ENCODE measurements at places on chromosomes 6 and 20. TPM values are rescaled to one million over a fixed set of nuclear protein-coding genes. Genes with fewer than 3 reads are reported as not detected.

UBE3D gene
- total RNA-seq, result 3.3 TPM

RBPJL gene
- not detected for total RNA-seq

GMPR gene
- 2.1 TPM for total RNA-seq

SCRT2 gene
- total RNA-seq, result not detected

DACT2 gene
- 0.15 TPM for total RNA-seq

ZNF334 gene
- not detected for total RNA-seq

TPBG gene
- 37.2 TPM for total RNA-seq

SULF2 gene
- 22.8 TPM for total RNA-seq

PLN gene
- total RNA-seq, result not detected

SLC22A3 gene
- total RNA-seq, result 49.6 TPM

APOM gene
- 3.1 TPM for total RNA-seq

RBM24 gene
- 9.3 TPM for total RNA-seq

SLC17A4 gene
- not detected for total RNA-seq

SPEF1 gene
- 2.6 TPM for total RNA-seq

RNF39 gene
- not detected for total RNA-seq

MYLK2 gene
- 0.66 TPM for total RNA-seq

Measured in A549 treated with GW870086 at 1 μM for 4 hours (cell line).